Amygdala (tissue), 56 donors: ENCODE measurements at places on chromosomes 12 and 14.

GRCh38 chr12:23944067-23944466 lies 5.4 kb downstream of the SOX5 start:
- DNase-seq = no peak

DNA sequence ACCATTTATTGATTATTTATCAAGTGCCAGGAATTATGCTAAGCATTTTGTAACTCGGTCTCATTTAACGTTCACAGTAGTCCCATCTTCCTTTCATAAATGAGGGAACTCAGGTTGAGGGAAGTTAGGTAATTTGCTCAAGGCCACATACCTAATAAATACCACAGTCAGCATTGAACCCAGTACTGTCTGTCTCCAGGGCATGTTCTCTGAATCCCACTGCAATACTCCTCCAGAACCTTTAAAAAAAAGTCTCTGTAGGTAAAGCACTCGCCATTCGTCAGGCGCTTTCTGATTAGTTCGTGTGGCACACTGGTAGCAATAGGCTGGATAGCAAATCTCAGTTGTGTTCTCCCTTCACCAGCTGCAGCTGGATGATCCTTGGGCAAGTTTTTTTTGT lies 14.3 kb downstream of the SLC17A8 start:
- DNase-seq = no peak

- no peak for DNase-seq
Observed at GRCh38 chr14:72024043-72024407, 91.8 kb downstream of the RGS6 start.

DNA sequence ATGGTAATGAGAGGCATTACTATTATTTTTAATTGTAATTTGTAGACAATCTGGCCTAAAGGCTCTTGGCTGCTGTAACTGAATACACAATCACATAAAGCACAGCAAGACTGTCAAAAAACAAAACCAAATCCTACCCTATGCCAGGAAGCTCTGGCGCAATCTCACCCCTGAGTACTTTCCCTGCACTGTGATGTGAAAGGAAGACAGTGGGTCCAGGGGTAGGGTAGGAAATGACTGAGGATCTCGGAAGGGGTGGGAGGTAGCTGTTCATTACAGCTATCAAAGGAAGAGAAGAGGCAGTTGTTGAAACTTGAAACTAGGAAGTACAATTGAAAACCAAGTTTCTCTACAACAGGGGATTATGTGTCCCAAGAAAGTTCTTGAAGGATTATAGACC lies 202.8 kb downstream of the ANO2 start:
- no peak for DNase-seq

DNA sequence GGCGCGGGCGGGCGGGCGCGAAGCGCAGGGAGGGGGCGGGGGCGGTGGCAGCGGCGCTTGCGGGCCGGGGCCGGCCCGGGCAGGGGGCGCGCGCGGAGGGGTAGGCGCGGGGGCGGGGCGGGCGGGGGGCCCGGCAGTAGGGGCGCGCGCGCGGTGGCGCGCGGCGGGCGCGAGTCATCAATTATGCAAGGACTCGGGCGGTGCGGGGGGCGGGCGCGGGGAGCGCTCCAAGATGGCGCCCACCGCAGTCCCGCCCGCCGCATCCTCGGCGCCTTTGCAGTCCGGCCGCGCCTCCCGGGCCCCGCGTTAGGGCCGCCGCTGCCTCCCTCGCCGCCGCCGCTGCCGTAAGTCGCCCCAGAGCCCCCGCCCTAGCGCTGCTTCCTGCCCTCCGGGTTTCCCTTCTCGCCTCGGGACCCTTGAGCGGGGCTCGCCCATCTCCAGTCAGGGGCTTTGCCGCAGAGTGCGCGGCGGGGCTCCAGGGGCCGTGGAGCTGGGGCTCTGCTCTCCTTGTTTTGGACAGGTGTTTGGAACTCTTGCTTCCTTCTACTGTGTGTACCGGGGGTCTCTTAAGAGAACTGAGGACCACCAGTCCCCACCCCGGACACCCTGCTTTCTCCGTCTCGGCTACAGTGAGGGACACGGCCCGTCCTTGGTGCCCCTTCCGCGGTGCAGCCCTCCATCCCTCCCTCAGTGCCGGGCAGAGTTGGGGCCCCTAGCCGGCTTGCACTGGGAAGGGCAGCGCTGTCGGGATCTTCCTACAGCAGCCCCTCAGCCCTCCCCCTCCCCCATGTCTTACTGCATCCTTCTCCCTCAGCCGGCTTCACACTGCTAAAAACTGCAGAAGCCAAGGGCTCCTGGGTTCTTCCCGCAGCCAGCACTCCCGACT lies at the start of gene SCN8A:
Gene SCN8A, plus strand, starts transcription at position 218 of the 886 bp plus-strand sequence. CDS start 71,585 bp downstream, outside the sequence.
- peak; percentile 79 for DNase-seq

DNA sequence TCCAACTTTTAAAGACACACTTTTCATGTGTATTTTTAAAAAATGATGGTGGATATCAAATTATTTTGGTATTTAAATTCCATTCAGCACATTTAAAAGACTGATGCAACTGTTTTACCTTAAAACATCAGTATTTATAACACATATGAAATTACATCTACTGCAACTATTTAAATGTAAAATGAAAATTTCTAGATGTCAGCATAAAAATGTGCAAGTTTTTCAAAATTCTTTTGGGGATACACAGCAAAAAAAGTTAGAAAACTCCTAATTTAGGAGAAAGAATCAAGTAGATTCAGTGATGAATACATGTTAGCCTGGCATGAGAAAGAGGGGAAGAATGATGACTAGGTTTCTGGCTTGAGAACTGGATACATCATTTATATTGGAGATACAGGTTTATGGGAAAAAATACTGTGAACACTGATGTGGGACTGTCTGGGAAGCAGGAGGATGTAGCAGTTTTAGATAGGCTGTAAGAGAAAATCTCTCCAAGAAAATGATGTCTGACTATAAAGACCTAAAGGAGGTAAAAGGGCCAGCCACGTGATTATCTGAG lies 9.2 kb downstream of the SOS2 start:
- DNase-seq = no peak

- no peak for DNase-seq
Observed at GRCh38 chr14:85911044-85911443, 381.1 kb downstream of the FLRT2 start.

DNA sequence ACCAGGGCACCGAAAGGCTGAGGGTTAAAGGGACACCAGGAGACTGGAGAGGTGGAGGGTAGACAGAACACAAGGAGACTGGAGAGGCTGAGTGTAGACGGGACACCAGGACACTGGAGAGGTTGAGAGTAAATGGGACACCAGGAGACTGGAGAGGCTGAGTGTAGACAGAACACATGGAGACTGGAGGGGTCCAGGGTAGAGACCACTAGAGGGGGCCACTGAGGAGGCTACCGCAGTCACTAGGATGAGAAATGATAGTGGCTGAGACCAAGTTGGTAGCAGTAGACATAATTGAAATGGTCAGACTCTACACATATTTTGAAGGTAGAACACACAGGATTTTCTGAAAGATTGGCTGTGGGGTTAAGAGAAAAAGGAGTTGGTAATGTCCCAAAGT lies 68.2 kb downstream of the PAH start:
- DNase-seq = no peak

DNA sequence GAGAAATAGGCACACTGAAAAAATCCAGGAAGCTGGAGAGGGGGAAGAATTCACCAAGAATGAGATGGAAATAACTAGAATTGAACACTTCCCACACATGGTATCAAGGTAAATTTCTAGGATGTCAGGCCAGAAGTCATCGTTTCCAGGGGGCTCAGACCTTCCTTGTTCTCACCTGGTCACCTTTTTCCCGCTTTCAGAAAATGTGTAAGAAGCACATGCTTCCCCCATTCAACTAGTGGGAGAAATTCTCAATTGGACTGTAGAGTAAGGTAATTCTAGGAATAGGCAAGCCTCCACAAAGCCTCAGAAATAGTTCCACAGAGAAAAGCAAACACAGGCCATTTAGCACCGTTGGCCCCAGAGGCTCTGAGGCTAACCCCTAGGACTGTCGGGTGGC lies 2.8 kb upstream of the PTMS start:
- DNase-seq = no peak

GRCh38 chr12:45415393-45415817 lies 199.5 kb downstream of the ANO6 start:
- no peak for DNase-seq

DNA sequence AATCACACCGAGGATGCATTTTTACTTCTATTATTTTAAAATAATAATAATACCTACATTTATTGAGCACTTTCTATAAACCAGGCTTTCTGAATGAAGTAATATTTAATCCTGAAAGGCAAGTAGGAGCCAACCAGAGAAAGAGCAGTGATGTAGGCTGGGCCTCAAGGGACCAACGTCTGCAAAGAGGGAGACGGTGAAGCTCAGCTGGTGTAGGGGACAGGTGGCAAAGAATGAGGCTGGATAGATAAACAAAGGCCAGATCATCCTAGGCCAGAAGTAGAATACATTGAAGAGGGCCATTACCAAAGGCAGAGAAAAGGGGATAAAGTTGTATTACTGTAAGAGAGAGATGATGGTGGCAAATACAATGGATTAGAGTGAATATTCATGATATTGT lies 810 bp upstream of the TMBIM4 start:
- DNase-seq = no peak

GRCh38 chr14:101790232-101790631 lies 28.7 kb downstream of the PPP2R5C start:
- DNase-seq = no peak

- no peak for DNase-seq
Observed at GRCh38 chr12:10740182-10740581, 17.1 kb upstream of the YBX3 start.

- DNase-seq = no peak
Observed at GRCh38 chr14:104421401-104421821, 158.2 kb upstream of the C14orf180 start.

DNA sequence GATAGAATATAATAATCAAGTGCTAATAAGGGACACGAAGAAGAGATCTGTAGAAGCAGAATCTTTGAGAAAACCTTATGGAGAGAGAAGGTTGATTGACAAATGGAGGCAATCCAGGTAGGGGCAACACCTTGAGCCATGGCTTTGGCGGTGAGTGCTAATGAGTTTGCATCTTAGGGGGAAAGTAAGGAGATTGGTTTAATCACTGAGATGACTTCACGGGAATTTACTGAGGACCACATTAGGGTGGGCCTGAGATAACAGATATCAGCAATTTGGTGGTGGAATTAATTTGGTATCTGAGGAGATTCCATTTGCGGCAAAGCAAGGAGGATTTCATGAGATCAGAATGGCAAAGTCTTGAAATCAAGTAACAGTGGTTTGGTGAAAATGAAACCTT lies 1.8 kb upstream of the LARP4 start:
- DNase-seq = no peak

DNA sequence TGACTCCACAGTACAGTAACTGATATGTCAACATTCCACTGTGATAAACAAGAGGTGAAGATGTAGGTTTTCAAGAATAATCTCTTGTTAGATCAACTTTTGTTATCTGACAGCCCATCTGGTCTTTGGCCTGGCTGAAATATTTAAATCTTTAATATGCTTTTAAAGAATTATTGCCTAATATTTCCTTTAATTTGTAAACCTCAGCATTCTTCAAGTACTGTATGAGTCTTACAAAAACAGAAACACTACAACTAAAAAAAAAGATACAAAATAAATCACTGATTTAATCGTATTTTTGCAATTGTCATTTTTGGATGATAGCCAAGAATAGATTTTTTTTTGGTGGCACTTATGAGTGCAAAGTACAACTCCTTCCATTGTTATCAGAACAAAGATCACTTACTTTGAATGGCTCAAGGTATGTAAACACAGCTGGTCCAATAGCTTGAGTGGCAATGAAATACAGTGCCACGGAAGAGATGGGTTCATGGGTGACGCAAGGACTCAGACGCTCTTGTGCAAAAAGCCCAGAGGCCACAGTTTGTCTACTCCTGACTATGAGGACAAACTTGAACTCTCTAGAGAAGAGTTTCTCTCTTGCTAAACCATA lies 109.5 kb downstream of the PAX9 start:
- DNase-seq = no peak
